ENCODE measurements at places on chromosomes 7 and 10. TPM values are rescaled to one million over a fixed set of nuclear protein-coding genes. Genes with fewer than 3 reads are reported as not detected.
A peak's percentile ranks its signal among the peaks of the same experiment; 100 is the strongest.

The LANCL2 gene
- total RNA-seq, result 7.4 TPM

The TSPAN15 gene
- 4.6 TPM for total RNA-seq

The SLC35G1 gene
- 3.4 TPM for total RNA-seq

The GDF2 gene
- not detected for total RNA-seq

GRCh38 chr7:96284835-96285234 is 37.1 kb downstream of the SLC25A13 start:
- no peak for DNase-seq

GRCh38 chr7:114783508-114783907 is 138.4 kb upstream of the MDFIC start:
- no peak for DNase-seq

- DNase-seq, result peak; percentile 69
Measured at GRCh38 chr7:98870121-98870651, 372 bp upstream of the TMEM130 start.
